WERI-Rb-1 (cell line): ENCODE measurements at places on chromosomes 3 and 15.
A peak's percentile ranks its signal among the peaks of the same experiment; 100 is the strongest.

DNA sequence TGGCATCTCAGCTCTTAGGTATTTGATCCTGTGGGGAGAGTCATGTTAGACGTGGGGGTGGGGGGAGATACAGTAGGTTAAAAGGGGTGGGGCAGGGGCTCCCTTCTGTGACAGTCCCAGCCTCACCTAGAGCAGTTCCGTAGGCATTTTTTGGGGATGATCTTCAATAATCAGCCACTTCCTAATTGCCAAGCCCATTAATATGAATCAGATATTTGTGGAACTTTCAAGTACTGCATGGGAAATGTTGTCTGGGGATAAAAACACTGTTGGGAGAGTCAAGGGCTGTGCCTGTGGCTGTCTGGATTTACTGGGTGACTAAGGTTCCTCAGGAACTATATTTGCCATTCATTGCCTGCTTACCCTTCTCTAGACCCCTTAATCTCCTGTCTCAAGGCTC is 9.5 kb downstream of the C3orf52 start:
- no peak for DNase-seq

- DNase-seq: no peak
Measured at GRCh38 chr3:155495387-155495786, 201.9 kb upstream of the STRIT1 start.

- DNase-seq: no peak
Measured at GRCh38 chr15:35548435-35548834, 2.5 kb upstream of the DPH6 start.

- no peak for DNase-seq
Measured at GRCh38 chr3:32097768-32098167, 8.7 kb upstream of the GPD1L start.

DNA sequence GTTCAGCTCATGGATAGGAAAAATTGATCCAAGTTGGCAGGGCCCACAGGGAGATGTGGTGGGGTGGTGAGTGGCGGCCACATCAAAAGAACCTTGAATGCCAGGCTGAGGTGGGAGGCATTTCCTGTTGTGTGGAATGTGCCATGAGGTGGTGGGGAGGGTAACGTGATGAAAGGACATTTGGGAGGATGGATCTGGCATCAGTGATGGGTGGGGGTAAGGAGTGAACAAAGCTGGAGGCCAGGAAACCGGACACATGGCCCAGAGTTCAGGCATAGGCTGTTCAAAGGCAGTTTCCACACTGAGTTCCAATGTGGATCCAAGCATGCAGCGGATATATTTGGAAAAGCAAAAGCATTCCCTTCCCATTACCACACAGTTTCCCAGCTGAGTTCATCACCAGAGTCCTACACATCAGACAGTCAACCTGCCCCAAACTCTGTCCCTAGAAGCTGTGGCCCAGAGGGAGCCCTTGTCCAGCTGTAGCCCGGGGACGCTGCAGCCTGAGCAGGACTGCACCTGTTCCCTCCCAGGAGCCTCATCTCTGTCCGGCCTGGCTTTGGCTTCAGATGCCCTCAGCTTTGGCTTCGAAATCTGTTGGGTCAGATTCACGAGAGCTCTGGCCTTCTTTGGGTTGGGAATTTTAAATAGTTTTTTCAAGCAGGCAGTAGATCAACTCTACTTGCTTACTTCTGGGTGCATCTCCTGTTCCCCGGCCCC is 37.8 kb upstream of the GOLGA6B start:
- DNase-seq: no peak

- DNase-seq: no peak
Measured at GRCh38 chr3:13886593-13887129, 6.8 kb upstream of the WNT7A start.

GRCh38 chr3:41073190-41073589 is 126.1 kb upstream of the CTNNB1 start:
- DNase-seq: no peak

DNA sequence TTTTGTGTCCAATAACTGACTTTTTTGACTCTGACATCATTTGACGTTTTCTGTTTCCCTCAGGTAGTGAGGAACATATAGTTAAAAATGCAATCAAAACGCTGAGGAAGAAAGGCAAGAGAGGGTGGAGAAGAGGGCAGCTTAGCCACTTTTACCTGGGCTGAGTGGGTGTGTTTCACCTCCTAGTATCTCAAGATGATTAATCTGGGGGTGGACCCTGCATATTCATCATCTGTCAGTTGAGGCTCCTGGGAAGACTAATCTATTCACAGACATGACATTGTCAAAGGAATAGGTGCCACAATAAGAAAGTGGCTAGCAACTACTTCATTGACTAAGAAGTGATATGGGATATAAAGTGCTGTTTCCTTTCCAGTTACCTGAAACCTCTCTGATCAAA is 331.5 kb upstream of the RARB start:
- no peak for DNase-seq

DNA sequence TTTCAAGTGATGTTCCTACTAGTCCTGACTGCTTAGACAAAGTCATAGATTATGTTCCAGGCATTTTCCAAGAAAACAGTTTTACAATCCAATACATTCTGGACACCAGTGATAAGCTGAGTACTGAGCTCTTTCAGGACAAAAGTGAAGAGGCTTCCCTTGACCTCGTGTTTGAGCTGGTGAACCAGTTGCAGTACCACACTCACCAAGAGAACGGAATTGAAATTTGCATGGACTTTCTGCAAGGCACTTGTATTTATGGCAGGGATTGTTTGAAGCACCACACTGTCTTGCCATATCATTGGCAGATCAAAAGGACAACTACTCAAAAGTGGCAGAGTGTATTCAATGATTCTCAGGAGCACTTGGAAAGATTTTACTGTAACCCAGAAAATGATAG is 3.8 kb downstream of the TIPARP start:
- no peak for DNase-seq

- no peak for DNase-seq
Measured at GRCh38 chr3:20182206-20182605, 3.8 kb downstream of the SGO1 start.

DNA sequence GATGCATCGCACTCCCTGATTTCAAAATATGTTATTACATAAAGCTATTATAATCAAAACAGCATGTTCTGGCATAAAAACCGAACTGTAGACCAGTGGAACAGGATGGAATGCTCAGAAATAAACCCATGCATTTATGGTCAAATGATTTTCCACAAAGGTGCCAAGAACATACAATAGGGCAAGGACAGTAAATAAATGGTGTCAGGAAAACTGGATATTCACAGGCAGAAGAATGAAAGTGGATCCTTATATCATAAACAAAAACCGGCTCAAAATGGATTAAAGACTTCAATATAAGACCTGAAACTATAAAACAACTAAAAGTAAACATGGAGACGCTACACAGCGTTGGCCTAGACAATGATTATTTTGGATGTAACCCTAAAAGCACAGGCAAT is 22.6 kb downstream of the USP50 start:
- DNase-seq: no peak

DNA sequence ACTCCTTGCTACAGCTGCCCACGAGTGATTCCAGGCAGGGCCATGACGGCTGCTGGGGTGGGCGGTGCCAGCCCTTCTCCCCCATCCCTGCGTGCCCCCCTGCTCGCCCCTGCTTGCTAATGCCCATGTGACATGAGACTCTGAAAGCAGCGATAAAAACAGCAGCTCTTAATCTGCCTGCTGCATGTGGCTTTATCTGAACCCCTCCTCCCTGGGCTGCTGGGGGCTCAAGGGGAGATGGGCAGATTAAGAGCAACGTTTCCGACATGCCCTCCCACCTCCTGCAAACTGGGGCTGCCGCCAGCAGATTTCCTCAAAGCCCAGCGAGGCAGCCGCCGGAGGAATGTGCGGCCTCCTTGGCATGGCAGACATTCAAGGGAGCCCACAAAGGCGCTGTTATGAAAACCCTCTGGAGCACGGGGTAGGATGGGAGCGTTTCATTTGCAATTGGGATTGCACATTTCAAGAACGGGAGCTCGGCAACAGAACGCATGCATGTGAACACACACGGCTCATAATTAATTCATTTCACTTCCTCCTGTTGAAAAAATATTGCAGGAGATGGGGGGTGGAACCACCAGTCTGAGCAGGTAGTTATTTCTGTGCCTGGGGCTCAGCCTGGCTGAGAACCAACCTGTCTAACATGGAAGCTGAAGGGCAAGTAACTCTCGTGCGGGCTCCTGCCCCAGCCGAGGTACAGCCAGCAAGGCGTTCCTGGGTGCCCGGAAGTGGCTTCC is 504.2 kb upstream of the PROK2 start:
- DNase-seq: peak; percentile 91

DNA sequence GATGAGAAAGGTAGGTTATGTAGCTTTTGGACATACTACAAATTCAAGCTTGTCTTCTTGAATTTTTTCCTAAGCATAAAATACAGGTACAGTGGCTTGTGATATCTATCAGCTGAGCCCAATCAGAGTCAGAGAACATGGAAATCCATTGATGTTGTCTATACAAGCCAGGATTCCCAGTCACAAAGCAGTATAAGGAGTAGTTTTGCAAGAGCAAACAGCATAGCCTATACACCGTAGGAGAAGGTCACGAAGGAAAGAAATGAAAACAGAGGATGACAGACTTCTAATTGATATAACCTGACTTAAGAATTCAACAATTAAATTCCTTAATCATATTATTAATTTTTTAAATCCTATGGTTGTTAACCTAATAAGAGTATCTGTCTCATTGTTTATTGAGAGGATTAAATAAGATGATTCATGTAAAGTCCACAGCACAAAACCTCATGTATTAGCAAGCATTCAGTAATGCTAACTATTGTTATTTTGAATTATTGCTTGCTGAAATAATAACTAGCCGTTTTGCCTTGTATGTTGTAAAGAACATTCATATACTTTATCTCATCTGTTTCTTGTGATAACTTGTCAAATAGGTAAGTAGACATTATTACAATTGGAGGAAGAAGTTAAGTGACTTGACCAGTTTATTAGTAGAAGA is 276.6 kb upstream of the ZPLD1 start:
- no peak for DNase-seq

- DNase-seq: no peak
Measured at GRCh38 chr15:67174446-67174845, 80.0 kb downstream of the AAGAB start.
